ENCODE measurements at places on chromosomes 7 and 10.

- no peak for DNase-seq
These were observed 69.1 kb downstream of the TFPI2 start for GRCh38 chr7:93821463-93821862.

DNA sequence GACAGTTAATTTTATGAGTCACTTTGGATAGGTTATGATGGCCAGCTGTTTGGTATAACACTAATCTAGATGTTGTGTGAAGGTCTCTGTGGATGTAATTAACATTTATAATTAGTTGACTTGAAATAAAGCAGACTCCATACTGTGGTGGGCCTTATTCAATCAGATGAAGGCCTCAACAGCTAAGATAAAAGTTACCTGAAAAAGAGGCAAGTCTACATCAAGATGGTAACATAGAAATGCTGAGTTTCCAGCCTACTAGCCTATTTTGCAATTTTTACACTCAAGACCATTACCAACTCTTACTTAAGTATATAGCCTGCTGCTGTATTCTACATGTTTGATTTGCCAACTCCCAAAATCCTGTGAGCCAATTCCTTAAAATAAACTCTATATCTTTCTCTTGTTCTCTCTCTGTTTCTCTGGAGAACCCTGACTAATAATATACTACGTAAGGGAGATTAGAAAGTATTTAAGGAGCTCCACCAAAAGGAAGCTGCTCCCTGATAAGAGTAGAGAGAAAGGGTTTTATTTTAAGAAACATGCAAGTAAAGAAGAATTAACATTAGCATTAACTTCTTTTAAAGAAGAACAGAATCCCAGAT, 42.7 kb downstream of the ZNF438 start:
- no peak for DNase-seq

DNA sequence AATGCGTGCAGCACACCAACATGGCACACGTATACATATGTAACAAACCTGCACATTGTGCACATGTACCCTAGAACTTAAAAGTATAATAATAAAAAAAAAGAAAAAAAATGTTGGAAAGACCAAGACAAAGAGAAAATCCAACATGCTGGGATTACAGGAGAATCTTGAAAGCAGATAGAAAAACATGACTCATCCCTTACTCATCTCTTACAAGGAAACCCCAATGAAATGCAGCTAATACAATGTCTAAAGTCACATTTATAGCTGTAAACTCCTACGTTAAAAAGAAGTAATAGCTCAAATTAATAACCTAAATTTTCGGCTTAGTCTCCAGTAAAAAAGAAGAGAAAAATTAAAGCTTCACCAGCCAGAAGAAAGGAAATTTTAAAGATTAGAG, 47.5 kb upstream of the DGKB start:
- no peak for DNase-seq

DNA sequence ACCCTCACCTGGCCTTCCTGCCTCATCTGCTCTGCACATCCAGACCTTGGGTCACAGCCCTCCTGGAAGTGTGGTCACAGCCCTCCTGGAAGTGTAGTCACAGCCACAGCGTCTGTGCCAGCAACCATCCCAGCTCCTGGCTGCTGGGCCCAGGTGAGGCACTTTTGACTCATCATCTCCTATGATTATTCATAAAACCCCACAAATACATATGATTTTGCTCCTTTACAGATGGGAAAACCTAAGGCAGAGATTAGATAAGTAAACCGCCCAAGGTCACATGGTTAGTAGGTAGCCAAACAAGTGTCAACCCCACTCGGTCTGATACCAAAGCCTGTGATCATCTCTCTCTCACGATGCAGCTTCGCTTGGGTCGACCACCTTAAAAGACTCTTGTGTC, 94.3 kb downstream of the PRLHR start:
- peak; percentile 62 for DNase-seq

DNA sequence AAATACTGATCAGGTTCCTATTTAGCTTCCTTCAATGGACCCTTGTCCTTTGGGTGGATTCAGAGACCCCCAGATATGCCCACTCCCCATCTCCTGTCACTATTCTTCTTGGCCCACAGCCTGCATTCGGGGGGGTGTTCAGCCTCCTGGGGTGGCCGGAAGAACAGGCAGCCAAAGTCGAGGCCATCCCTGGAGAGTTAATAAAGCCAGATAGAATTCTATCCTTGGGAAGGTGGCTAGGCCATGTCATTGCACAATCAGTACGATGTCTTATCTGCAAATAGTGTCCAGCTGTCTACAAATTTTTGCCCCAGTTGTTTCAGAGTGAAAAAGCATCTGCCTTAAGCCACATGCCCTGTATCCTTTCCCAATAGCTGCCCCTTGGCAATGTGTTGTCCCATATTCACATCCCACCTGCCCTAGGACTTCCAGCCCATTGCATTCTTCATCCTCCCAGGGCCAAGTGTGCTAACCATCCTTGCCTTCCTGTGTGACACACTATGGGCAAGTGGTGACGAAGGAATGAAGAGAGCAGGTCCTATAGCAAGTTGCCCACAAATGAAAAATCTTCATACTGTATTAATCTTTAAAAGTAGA, 9.9 kb upstream of the FAM107B start:
- no peak for DNase-seq

DNA sequence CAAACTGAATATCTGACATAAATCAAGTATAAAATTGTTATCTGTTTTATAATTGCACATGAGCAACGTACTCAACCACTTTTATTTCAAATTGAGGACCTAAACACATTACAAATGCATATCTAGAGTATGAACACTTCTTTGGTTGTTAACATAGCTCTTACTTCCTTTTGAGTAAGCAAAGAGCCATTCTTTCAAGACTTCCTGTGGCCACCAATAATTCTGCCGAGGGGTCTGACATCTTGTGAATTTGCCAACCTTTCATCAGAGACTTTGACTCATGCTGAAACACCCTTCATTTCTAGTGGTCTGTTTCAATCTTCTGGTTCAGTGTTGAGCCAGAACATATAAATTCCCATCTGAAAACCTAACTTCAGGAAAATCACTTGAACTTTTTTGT, 59.4 kb downstream of the CDK14 start:
- DNase-seq = no peak

DNA sequence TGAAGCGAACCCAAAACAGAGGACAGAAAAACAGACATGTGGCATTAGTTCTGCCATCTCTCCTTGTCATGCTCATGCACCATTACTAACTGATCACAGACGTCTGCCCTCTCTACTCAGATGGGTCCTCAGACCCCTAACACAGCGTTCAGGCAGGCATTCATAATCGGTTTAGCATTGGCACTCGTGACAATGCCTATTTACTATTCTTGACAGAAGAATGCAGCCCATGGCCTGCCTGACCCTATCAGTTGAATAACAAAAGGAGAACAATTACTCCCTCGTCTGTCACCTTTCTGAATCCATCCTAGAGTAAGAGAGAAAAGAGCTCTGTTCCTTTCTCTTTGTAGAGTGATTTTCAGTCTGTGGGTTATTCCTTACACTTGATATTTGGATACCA, 194.6 kb upstream of the PHYHIPL start:
- DNase-seq = no peak

- DNase-seq = no peak
These were observed 115.4 kb downstream of the TMEM26 start for GRCh38 chr10:61337741-61338140.

DNA sequence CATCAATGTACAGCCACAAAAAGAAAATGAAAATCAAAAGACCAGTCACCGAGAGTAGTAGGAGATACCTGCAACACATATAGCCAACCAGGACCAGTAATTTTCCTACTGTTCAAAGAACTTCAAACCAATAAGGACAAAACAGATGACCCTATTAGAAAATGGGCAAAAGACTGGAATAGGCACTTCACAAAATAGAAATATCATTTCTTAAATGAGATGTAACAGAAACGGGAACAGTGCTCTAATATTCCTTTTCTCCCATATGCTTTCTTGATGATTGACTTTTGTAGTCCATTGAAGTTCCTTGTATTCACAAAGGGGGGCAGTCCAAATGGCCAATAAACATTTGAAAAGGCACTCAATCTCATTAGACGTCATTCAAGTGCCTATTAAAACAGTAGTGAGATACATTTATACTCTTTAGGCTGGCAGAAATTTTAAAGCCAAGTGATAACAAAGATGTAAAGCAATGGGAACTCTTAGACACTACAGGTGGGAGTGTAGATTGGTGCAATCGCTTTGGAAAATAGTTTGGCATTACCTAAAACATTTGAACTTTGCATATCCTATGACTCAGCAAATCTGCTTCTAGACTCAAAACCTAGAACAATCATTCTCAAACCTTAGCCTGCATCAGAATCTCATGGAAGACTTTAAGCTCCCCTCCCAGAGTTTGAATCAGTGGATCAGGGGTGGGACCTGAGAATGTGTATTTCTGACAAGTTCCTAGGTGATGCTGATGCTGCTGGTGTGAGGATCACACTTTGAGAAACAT, 24.3 kb upstream of the FOXK1 start:
- DNase-seq = no peak

DNA sequence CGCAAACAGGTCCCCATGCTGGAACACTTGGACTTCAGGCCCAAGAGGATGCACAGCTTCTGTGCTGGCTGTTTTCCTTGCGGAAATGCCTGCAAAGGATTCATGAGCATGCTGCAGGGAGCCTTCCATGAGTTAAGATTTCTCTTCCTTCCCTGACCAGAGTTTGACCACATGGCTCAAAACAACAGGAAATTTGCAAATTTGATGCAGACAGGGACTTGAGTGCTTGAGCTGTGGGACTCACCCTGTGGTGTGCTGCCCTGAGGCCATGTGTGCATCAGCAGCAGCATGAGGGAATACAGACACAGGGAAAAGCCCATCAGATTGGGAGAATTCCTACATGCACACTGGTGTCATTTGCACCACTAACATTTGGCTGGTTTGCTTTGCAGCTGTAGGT, 195.4 kb downstream of the CDC14C start:
- DNase-seq = no peak

DNA sequence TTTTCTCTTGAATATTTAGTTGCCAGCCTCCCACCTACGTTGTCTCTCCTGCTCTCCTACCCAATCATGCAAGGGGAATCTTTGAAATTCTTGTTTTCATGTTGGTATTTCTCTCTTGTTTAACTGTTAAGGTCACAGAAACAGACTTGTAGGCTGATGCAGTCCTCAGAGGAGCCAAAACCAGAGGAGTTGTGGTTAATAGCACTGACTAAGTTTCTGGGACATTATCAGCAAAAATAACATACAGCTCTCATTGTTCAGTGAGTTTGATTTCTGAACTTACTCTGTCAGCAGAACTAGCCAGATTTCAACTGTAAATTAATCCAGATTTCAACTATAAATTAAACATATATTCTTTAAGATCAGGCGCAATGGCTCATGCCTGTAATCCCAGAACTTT, 11.1 kb upstream of the CUL1 start:
- no peak for DNase-seq

- DNase-seq = no peak
These were observed 37.3 kb downstream of the HBP1 start for GRCh38 chr7:107206136-107206535.

GRCh38 chr10:53406532-53406931, 633.9 kb upstream of the MBL2 start:
- no peak for DNase-seq

GRCh38 chr7:44306606-44307005, 18.8 kb downstream of the CAMK2B start:
- no peak for DNase-seq

Data from vagina (tissue), 2 donors.